ENCODE measurements at places on chromosomes 6 and 20.

DNA sequence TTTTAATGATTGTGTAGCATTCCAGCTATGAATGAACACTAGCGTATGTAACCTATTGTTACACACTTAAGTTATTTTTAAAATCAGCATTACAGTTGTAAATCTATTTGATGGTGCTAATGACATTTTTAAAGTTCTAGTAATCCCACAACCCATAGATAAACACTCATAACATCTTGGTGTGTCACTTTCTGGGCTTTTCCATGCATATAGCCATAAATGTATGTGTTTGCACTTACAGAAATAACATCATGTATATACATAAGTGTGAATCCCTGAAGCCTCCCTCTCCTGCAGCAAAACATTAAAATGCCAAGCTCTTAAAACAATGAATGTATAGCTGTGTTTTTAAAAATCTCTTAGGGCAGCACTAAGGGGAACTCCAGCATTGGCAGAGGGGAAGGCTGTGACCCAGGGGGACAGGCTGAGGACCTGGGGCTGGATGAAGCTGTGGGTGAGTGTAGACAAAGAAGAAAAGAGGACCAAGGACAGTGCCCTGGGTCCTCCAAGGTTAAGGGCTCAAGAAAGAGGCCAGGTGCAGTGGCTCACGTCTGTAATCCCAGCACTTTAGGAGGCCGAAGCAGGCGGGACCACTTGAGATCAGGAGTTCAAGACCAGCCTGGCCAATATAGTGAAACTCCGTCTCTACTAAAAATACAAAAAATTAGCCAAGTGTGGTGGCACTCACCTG is 929 bp upstream of the CENPB start:
- no peak for DNase-seq

GRCh38 chr6:54194067-54194466 is 82.8 kb downstream of the MLIP start:
- no peak for DNase-seq

DNA sequence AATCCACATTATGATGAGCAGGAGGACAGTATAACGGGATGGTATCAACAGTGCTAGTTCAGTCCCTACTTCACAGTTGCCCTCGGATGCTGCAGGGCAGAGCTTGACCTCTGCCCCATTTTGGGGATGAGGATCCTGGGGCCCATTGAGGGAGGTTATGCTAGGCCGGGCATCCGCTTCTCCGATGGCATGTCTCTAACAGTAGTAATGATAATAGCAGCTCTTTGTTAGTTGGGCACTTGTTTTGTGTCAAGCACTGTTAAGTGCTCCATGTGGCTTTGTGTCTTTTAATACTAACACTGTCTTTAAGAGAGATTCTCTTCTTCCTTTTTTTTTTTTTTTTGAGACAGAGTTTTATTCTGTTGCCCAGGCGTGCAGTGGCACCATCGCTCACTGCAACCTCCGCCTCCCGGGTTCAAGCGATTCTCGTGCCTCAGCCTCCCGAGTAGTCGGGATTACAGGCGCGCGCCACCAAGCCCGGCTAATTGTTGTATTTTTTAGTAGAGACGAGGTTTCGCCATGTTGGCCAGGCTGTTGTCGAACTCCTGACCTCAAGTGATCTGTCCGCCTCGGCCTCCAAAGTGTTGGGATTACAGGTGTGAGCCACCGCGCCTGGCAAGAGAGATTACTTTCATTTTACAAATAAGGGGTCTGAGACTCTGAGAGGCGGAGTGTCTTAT is 1.1 kb downstream of the MAPRE1 start:
- no peak for DNase-seq

- no peak for DNase-seq
These were observed 92.2 kb upstream of the F13A1 start for GRCh38 chr6:6412700-6413099.

DNA sequence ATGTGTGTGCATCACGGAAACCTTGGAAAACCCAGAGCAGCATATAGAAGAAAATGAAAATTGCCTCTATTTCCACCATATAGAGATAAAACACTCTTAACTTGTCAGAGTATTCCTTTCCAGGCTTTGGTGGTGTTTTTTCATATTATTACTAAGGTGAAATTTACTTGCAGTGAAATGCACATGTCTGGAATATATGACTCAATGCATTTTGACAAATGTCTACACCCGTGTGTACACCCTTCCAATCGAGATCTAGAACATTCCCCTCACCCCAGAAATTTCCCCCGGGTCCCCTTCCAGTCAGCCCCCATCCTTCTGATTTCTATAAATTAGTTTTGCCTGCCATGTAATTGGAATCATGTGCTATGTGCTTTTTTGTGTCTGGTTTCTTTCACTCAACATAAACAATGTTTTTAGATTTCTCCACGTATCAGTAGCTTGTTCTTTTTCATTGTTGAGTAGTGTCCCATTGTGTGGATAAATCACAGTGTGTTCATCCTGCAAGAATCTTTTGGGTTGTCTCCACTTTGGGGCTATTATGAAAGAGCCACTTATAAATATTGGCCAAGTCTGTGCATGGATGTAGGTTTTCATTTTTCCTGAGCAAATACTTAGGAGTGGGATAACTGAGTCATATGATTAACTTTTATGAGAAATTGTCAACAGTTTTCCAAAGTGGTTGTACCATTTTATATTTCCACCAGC is 19.9 kb upstream of the PREX1 start:
- no peak for DNase-seq

- DNase-seq, result no peak
These were observed 184.6 kb downstream of the QKI start for GRCh38 chr6:163599136-163599535.

GRCh38 chr6:161133963-161134362 is 139.9 kb downstream of the AGPAT4 start:
- no peak for DNase-seq

- DNase-seq, result no peak
These were observed 50.0 kb downstream of the SYNDIG1 start for GRCh38 chr20:24519476-24519875.

DNA sequence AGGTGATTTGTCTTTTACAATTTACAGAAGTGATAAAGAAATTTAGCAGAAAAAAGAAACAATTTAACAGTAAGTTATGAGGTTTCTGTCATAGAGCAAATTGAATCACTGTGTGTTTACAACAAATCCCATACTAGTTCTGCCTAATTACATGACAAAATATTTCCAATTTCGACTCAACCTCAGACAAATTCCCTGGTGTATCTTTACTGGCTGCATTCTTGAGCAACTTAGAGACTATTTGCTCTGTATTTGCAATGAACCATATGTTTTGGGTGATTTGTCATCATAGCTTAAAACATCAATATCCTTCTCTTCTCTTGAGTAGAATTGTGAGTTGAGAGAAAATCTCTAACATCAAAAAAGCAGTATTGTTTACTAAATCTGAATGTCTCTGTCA is 128.7 kb downstream of the SIM1 start:
- DNase-seq, result no peak

DNA sequence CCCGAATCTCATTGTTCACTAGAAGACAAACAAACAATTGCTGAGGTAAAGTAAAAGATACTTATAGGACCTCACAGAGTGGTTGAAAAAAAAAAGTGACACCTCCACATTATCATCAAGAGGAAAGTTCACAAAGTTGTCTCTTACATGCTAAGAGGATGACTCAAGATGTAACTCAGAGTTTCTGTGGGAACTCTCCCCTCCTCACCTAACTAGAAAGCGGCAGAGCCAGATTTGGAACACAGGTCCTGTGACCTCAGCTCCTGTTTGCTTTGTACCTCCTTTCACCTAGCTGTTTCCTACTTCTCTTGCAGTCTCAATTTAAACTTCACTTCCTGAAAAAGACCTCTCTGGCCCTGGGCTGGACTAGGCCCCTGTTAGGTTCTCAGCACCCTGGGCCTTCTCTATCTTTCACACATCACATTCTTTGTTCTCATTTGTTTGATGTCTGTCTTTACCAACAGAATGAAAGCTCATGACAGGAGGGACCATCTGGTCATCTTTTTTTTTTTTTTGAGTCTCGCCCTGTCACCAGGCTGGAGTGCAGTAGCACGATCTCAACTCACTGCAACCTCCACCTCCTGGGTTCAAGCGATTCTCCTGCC is 60.8 kb downstream of the CD24 start:
- DNase-seq, result no peak

- no peak for DNase-seq
These were observed 705.9 kb downstream of the MAFB start for GRCh38 chr20:39983183-39983582.

GRCh38 chr6:168676552-168677322 is 235.8 kb downstream of the SMOC2 start:
- peak; percentile 57 for DNase-seq

DNA sequence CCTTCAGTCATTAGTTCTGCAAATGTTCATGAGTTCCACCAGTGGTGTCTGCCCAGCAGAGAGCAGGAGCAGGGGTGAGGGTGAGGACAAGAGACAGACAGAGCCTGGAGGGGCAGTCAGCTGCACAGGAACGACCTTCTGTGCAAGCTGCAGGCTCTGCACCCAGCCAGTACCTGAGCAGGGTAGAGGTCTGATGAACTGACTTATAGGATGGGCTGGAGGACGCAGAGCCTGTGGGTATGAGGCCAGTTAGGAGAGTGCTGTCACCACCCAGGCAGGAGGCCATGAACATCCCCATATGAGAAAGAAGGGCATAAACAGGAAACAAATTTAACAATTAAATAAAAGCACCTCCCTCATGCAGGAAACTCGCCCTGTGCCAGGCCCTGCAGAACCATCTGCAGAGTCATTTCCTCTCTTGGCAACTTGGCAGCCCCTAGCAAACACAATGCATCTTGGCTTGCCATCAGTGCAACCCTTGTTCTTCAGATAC is 17.9 kb downstream of the C6orf15 start:
- no peak for DNase-seq

DNA sequence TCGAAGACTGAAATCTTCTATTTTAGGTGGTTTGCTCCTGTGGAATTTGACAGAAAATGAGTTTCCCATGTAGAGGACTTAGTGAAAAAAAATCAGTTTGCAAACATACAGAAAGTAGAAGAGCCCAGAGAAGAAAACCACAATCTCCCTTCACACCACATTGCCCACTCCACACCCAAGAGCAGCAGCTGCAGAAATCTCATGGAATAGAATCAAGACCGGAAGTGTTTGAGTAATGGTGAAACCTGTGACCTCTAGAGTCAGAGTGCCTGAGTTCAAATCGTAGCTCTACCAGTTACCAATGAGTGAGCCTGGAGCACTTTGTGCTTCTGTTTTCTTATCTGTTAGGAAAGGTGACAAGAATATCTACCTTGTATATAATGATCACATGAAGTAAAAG is 4.6 kb downstream of the SIRPG start:
- no peak for DNase-seq

DNA sequence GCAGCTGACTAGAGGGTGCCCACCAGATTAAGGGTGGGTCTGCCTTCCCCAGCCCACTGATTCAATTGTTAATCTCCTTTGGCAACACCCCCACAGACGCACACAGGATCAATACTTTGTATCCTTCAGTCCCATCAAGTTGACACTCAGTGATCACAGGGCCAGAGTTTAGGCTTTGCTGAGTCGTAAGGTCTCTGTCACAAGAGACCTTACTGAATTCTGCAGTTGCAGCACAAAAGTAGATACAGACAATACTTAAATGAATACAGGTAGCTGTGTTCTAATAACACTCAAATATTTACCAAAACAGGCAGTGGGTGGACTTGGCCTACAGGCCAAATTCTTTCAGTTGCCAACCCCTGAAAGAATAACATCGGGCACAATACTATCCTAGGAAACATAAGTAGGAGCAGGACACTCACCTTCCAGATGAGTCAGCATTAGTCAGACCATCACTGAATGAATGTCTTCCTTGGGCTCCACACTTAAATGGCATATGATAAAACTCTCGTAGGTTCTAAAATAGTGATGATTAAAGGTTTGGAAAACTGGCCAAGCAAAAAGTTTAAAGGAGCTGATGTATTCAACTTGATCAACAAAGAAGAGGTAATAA is 190.0 kb downstream of the UBE3D start:
- DNase-seq, result no peak

DNA sequence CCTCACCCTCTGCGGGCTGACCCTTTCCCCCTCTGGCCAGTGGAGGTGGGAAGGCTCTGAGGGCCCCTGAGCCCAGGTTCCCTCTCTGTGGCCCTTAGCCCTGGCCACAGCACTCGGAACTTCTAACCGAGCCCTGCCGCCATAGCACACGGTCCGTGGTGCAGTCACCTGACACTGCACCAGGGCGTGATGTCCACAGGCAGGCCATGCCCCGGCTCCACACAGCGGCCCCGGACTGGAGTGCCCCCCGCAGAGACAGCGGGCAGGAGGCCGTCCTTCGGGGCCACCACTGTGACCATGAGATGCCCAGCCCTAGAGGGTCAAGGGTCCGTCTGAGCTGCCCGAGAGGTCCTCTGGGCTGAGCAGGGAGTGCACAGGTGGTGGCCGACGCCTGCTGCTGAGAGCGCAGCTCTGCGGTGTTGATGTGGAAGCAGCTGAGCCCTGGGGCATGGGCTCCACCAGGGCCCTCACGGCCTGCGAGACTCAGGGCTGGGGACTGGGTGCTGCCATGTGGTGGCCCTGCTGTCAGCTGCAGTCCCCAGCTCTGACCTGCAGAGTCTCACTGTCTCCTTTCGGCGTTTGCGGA is 11.2 kb upstream of the BHLHE23 start:
- DNase-seq, result peak; percentile 73

GRCh38 chr20:58652606-58653294 is 1.7 kb downstream of the STX16 start:
- DNase-seq, result no peak

DNA sequence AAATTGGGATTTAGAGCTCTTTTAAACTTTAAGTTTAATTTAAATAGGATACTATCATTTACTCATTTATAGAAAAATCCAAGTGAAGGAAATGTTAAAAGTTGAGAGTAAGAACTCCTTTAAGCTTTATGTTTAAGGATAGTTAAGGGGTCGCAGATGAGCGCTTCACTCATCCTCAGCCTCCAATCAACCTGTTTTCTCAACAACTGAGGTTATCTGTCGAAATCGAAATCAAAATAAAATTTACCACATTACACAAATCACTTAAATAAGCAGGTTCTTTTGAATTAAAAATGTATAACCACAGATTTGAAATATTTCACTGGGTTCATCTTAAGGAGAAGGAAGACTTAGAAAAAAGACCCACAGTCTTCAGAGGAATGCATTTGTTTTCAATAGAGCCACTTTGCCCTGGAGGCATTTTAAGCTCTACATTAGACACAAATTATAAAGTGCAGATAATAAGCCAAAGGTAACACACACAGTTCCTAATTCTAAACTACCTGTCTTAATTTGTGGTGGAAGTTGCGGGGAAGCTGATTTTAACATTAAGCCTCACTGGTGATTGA is 5.5 kb downstream of the PAX1 start:
- DNase-seq, result no peak

DNA sequence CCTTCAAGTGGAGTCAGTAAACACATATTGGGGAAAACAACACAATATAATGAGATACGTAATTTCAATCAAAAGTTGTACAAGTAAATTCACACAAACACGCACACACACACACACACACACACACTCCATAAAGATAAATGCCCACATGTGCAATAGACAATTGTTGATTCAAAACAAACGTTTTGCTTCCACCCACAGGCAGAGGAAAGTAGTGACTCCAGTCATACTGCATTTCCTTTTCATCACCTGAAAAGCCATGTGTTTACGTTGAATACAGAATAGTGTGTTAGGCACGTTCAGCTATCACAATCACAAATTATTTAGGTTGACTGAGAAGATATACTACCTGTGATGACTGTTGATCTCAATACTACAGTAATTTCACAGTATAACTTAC is 443.8 kb upstream of the MANEA start:
- DNase-seq, result no peak

GRCh38 chr6:72418495-72418894 is 203.4 kb upstream of the KCNQ5 start:
- DNase-seq, result no peak

- no peak for DNase-seq
These were observed 308.9 kb upstream of the EXOC2 start for GRCh38 chr6:1001655-1002349.

Data from cardiac septum (tissue), 1 donor.